NCI-H1417 treated with DMSO at 0.1 percent for 48 hours (cell line): ENCODE measurements at places on chromosomes 16 and 17.

GRCh38 chr16:51433599-51433998, 282.5 kb upstream of the SALL1 start:
- no peak for DNase-seq

GRCh38 chr17:47812146-47812920, 9.3 kb downstream of the OSBPL7 start:
- no peak for DNase-seq

DNA sequence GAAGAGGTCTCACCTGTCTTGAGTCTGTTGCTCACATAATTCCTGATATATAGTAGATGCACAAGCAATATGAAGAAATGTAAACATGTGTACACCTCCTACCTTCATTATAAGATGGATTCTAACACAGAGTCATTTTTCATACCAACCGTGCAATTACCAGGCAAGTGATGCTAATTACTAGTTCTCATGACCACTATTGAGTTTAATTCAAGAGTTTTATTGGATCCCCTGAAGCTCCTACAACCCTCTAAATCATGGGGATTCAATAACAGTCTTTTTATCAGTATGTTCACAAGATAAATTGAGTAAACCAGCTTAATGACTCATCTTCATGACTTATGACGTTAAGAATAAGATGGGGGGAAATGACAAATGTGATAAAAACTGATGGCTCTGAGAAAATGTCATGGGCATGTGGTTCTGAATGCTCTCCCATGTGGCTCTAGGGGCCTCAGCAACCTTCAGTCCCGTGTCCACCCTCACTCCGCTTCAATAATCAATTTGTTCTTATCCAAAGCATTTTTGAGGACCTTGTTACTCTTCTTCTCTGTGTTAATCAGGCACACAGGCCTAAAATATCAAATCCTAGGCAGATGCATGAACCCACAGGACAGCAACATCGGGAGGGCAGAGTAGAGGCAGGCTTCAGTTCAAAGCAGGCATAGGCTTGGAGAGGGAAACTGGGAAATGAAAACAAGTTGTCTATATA, 42.8 kb downstream of the PRAC1 start:
- no peak for DNase-seq

DNA sequence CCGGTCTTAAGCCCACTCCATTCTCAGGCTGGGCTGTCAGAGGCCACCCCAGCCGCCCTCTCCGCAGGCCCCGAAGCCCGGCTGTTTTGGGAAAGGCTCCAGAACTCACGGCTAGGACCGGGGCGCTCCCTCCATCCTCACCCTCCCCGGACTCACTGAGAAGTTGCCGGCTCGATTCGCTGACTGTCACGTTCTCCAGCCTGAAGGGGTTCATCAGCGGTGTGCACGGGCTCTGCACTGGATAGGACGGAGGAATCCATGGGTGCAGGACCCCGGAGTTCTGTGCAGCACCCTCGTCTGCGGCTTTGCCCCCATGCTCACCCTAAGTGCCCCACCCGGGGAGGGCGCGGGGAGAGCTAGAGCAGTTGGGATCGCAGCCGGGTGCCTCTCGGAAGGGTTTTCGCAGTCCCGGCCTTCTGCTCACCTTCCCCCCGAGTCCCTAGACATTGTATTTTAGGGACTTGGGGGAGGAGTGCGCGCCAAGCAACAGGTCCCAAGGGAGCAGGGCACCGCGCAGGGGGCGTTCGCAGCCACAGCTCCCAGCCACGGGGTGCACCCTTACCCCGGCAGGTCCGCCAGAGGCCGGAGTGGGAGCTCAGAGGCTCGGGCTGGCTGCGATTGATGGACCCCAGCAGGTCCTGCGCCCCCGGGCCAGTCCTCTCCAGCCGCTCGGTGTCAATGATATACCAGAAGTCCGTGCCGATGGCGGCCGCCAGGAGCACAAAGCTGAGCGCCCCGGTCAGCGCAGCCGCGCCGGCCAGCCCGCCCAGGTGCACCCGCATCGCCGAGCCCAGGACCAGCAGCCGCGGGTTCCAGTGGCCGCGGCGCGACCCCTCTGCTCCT, 1.0 kb downstream of the TMEM114 start:
- no peak for DNase-seq
